ENCODE measurements at places on chromosomes 4 and X.

DNA sequence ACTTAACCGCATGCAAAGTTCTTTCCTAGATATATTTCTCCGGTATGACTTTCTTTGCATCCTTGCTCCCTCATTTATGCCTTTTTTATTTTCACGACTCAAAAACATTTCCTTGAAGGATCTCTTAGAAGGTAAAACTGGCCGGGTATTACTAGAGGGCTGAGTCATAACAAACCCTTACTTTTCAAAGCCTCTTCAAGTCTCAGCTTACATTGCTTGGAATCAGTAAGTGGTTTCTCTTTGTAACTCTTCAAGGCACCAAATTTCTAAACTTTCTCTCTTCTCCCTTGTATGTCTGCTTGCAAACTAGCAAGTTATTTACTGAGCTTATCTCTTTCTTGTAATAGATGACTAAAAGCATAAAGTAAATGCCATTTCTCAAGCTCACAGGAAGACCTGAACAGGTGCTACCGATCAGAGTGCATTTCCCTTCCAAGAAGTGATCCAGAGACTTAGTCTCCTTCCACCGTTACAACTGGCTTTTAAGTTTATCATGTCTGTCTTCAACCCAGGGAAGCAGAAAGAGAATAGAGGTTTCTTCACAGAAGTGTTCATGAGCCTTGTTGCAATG is 75.5 kb downstream of the ANXA10 start:
- DNase-seq, result no peak

DNA sequence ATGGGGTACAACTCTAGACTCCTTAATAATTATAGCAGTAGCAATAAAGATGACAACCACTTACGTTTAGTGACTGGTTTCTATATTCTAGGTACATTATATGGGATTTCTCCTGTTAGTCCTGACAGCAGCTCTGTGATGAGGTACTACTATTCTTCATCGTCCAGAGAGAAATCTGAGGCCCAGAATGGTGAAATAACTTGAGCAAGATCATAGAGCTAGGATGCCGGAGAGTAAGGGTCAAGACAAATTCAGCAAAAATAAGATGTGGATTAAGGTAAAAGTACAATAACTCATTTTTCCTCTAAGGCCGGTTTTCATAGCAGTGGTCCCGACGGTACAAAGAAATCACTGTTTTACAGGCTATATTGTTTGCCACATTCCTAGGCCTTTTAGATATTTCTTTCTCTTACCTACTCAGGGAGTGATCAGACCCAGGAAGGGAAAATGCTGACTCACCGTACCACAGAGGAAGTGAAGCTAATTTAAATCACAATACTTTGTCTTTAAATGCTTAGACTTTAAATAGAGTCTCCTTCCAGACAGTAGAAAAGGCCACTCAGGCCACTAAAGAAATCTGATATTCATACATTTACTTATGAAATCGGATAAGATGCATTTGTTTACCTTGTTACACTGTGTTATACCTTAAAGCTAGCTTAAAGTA is 2023.0 kb upstream of the AGA start:
- no peak for DNase-seq

DNA sequence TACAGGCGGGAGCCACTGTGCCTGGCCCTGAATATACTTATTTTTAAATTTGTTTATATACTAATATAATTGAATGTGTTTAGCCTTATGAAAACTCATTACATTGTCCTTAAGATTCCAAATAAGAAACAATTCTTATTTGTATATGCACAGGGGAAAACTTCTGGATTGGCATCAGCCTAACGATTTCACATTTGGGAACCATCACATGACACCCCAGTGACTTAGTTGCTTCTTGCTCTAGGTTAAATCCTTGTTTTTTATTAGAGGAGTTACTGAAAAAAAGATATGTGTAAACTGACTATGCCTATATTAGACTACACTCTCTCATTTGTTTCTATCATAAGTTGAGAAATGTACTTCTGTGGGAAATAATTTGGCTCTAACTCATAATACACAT is 520.2 kb downstream of the SPRY1 start:
- DNase-seq, result no peak

DNA sequence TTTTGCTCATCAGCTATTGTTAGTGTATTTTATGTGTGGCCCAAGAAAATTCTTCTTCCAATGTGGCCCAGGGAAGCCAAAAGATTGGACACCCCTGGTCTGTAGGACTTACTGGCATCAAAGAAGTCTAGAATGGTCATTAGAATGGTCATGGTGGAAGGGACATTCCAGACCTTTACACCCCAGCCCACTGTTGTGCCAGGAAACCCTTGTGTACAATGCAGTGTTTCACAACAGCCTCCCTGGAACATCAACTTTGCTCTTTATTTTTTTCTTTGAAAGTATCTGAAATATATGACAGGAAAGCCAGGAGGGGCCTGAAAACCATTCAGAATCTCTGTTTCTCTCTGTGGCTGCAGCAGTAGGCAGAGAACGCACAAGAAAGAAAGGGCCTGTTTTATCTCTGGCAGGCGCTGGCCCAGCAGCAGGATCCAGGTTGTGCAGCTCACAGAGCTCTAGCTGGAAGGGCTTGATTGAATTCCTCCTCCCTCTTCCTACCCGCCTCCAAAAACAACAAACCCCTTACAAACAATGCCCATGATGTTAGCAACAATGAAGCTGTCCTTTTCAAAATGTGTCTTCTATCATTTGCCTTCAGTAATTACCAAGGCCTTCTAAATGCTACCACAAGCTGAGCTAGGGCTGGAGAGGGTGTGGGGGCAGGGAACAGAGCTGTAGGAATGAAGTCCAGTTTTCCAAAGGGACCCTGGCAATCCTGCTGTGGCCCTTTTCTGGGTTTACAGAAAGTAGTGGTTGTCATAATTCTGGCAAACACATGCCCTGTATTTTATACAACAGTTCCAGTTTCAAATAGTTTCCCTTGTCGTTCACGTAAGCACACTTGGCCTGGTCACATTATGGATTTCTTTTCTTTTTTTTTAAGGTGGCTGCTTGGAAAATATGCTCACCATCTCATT is 32.3 kb upstream of the TFDP3 start:
- no peak for DNase-seq

GRCh38 chrX:119130911-119131310 is 3.3 kb upstream of the KIAA1210 start:
- DNase-seq, result no peak

GRCh38 chr4:42646999-42647541 is 9.8 kb downstream of the ATP8A1 start:
- no peak for DNase-seq

DNA sequence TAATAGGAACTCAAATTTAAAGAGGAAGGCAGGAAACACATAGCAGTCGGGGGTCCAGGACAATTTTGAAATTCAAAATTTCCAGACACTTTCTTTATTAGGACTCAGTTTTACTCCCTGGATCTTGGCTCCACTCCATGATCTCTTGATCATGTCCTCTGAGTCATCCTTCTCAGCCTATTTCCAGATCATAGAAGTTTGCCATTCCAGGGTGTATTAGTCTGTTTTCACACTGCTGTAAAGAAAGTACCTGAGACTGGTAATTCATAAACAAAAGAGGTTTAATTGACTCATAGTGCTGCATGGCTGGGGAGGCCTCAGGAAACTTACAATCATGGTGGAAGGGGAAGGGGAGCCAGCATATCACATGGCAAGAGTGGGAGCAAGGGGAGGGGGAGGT is 564.7 kb upstream of the ACTRT1 start:
- DNase-seq, result no peak

DNA sequence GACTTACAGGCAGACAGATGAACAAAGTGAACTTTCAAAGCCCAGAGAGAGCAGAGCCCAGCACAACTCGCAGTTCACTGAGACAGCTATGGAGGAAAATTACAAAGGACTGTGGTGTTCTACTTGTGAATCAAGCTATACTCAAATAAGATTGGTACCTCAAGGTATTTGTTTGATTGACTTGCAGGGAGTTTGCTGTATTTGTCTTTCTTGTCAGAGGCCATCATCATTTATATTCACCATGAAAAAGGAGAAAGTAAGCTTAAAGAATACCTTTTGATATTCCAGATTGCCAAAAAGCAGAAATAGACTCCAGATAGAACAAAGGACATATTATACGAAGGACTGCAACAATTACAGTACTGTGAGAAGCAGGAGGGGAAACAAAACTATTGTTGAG is 1047.9 kb downstream of the RPA4 start:
- no peak for DNase-seq

DNA sequence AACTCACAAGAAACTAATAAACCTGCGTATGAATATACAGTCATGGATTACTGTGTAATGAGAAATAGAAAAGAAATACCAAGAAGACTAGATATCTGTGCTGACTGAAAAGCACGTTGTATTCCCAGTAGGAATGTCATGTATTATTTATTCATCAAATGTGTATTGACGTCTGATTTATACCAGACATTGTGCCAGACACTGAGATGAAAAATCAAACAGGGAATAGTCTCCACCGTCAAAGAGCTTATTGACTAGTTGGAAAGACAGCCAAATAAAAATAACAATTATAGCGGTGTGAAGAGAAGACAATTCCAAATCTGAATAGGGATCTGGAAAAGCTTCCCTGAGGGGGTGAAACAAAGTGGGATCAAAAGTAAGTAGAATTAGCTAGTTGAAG is 687.6 kb downstream of the C4orf33 start:
- DNase-seq, result no peak

DNA sequence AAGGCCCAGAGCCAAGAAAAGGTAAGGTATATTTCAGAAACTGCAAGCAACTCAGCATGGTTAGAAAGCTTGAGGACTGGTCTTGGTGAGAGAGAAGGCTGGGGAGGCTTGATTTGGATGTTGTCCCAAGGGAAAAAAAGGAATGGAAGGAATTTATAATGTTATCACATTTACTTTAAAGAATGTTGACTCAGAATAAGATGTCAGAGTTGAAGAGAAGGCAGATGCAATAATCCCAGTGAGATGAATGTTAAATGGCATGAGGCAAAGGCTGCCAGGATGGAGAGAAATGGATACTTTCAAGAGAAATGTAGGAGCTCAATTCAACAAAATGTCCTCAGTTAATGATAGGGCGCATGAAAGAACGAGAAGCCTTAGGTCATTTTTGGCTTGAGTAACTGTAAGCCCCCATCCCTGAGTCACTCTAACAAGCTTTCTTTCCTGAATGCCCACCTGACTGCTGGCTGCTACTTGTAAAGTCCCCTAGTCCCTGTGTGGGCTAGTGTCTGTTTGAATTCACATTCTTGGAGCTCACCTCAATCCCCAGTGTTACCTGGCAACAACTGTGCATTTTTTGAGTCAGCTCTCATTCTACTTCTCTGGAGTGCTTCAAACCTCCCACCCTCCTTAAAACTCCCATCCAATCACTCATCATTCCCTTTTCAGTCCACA is 103.0 kb upstream of the TAPT1 start:
- DNase-seq, result no peak

DNA sequence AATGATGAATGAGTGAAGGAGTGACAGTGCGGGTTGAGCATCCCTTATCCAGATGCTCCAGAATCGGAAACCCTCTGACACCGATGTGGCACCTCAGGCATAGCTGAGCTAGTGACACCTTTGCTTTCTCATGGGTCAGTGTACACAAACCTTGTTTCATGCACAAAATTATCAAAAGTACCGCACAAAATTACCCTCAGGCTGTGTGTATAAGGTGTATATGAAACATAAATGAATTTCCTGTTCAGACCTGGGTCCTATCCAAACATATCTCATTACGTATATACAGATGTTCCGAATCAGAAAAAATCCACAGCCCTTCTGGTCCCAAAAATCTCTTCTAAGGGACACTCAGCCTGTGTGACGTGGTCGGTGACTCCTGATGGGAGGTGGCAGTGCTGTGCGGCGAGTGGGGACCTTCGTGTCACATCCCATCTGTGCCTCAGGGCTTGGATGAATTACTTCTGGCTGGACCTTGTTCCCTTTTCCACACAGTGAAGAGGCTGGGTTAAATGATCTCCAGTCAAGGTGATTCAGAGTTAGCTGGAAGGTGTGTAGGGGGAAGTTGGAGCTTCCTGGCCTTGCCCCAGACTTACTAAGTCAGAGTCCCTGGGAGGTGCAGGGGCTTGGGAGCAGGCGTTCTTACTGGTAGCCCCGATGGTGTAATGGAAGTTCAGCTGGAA is 18.8 kb downstream of the RGS12 start:
- no peak for DNase-seq

GRCh38 chrX:132101799-132102198 is 26.0 kb downstream of the FRMD7 start:
- no peak for DNase-seq

DNA sequence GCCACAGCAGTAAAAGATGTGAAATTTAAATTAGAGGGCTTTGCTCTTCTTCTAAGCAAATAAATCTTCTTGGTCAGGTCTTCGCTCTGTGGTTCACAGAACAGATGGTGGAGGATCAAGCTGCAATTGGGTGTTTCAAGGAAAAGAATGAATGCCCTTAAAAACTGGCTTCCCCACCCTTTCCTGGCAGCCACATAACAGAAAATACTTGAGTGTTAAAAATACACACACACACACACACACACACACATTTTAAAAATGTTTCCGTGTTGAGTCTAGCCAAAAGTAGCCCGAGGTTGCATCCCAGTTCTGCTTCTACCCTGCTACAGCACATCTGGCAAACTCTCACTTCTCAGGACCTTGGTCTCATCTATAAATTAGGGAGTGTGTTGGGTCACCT is 56.7 kb upstream of the FGFBP2 start:
- DNase-seq, result no peak

DNA sequence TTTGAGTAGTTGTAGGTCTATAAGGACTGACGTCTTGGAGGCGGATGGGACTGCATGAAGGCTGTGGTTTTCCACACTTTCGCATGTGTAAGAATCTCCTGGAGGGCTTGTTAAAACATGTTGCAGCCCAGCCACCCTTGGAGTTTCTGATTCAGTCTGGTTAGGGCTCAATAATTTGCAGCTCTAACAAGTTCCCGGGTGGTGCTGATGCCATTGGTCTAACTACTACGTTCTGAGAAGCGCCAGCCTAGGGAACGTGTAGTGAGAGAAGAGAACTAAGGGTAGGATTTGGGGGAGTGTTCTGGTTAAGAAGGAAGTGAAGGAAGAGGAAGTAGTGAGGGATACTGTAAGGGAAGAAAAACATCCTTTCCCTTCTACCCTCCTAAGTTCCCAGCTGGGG is 138.9 kb downstream of the LARP7 start:
- no peak for DNase-seq

DNA sequence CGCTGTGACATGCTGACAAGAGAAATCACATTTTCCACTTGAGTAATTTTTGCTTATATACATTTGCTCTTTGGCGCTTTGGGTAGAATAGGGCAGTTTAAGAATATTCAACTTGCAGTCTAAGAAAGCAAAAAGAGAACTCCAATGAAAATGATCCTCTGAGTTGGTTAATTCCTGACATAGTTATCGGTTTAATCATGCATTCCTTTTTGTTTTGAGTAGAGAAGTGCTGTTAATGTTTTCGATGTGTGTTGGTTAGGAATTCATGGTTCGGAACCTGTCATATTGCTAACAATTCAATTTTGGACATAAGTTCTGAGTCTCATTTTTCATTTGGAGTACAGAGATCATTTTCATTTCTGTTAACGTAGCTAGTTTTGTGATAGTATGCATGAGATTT is 700.6 kb upstream of the PITX2 start:
- DNase-seq, result no peak

- no peak for DNase-seq
Measured at GRCh38 chr4:163562496-163562895, 68.0 kb downstream of the TMA16 start.

- DNase-seq, result no peak
Measured at GRCh38 chr4:113635739-113636437, 125.7 kb downstream of the CAMK2D start.

Measured in stimulated activated CD8-positive, alpha-beta memory T cell treated with anti-CD3 and anti-CD28 coated beads, Interleukin-7, amount 100 ng/mL, for 4 hours (primary cell).